DND-41 (cell line): ENCODE measurements at places on chromosomes 6 and 20.

DNA sequence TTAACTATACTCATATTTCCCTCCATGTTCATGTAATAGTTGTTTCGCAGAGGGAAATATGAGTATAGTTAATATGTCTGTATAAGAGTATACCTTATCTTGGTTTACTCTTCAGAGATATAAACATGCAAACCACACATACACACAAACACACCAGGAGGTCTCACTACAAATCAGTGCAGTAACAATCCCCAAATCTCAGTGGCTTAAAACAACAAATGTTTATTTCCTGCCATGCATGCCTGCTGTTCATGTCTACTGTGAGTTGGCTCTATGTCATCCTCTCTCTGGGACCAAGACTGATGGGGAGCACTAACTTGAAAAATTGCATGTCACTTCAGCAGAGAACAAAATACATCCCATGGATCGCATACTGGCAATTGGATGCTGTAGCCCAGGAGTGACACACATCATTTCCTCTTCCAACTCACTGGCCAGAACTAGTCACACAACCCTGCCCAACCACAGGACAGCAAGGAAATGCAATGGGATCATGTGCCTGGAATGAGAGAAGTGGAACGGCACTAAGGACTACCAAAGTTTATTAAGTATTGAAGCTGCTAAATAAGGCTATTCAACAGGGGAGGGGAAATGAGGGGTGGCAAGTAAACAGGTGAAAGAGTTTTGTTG is 89.0 kb upstream of the DTNBP1 start:
- no peak for DNase-seq

DNA sequence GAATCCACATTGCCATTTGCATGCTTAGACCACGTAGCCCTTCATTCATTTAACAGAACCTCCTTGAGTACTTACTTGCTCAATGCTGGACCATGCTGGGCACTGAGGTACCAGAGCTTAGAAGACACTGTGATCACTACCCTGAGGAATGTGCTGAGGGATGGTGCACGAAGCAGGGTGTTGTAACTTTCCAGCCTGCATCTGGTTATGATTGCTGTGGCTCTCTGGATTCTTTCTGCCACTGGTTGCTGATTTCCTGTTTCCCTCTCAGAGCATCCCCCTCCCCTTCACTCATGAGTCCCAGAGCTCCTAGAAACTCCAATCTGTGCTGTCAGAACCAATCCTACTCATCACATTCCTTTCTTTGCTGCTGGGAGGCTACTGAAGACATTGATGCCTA is 537.4 kb downstream of the PTPRT start:
- no peak for DNase-seq

DNA sequence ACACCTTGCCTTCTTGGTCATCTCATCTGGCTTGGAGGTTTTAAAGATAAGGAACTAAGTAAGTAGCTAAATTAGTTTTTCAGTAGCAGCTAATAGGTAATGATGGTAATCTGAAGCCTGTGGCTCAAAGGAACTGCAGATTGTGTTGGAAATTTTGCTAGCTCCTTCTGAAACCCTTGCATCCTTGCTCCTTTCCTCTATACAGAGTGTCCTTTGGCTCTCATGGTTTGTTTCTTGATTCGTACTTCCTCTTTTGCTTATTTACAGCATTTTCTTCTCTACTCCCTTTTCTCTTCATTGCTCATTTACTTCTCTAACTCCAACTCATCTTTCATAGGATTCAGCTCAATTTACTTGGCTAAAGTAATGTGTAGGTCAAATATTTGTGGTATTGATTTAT is 19.0 kb downstream of the LRRC1 start:
- no peak for DNase-seq

- no peak for DNase-seq
Measured at GRCh38 chr6:76885861-76886301, 577.4 kb downstream of the HTR1B start.
